Left ventricle myocardium inferior (tissue), 1 donor: ENCODE measurements at places on chromosomes 6 and 20. TPM values are rescaled to one million over a fixed set of nuclear protein-coding genes. Genes with fewer than 3 reads are reported as not detected.

SLC32A1 gene
- total RNA-seq = not detected

BTBD3 gene
- 28.3 TPM for total RNA-seq

THBD gene
- 13.8 TPM for total RNA-seq

WFDC5 gene
- total RNA-seq = not detected

MAP7 gene
- 3.1 TPM for total RNA-seq

DNAH8 gene
- total RNA-seq = 0.03 TPM

PGC gene
- not detected for total RNA-seq

BPIFA1 gene
- not detected for total RNA-seq

PEX7 gene
- 14.8 TPM for total RNA-seq

SLC22A7 gene
- total RNA-seq = not detected

ZSCAN23 gene
- total RNA-seq = 1.5 TPM

GRCh38 chr6:116397914-116398313 lies 27.2 kb downstream of the DSE start:
- DNase-seq = no peak

GRCh38 chr20:57880571-57880892 lies 170.7 kb upstream of the PMEPA1 start:
- no peak for DNase-seq

DNA sequence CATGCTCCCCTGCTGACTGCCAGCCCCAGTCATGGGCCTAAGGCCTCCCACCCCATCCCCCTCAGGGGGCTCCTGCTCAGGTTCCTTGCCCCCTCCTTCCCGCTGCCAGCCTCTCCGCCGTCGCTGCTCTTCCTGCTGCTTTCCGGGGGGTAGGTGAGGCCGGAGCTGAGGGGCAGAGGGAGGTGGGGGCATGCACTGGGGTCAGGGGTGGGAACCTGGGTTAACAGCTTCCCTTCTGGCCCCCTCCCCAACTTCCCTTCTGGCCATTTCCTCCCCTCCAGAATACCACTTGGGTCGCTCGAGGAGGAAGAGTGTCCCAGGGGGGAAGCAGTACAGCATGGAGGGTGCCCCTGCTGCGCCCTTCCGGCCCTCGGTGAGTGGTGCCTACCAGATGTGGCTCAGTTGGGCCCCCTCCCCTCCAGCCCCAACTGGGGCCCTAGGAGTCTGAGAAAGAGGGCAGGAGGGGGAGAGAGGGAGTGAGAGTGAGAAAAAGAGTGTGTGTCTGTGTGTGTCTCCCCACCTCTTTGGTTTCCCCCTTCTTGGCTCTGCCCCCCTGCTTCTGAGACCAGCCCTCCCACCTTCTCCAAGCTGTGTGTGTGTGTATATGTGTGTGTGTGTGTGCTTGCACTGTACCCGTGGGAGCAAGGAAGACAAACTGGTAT lies 12.1 kb downstream of the SYNGAP1 start:
- DNase-seq = no peak

DNA sequence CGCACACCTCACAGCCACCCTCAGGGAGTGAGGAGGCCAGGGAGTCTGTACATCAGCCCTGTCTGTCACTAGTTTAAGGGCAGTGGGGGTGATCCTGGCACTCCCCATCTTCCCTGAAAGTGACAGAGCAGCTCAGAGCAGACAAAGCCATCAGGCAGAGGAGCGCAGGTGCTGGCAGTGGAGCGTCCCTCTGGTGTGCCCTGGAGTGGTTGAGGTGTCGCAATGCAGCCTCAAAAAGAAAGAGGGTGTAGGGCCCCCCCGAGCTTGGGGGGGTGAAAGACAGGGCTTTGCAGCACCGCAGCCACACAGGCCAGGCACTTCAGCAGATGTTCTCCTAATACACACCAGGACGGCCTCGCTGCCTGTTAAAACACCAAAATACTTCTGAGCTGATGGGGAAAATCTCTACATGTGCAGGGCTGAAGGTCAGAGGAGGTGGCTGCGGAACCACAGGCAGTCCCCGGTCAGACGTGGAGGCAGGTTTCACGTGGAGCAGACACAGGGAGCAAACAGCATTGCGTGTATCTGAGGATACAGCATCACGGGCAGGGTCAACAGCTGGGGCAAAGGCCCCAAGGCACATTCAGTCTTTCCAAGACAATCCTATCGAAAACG lies 69.5 kb downstream of the PREX1 start:
- DNase-seq = no peak

GRCh38 chr6:43885399-43886066 lies 115.5 kb downstream of the VEGFA start:
- DNase-seq = no peak

DNA sequence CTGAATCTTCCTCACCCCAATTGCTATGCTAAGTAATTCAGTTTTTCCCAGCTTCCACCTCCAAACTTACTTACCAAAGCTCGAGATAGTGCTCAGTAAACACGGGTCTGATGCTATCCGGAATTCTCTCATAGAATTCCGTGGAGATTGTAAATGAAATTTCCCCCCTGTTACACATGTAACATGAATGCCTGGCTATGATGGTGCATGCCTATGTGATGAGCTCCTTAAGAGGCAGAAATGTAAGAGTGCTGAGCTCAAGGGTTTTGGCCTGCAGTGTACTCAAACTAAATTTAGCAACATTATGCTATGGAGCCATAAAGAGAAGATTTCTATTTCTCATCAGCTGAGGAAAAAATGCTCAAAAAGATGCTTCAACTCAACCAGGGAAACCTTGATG lies 133.4 kb upstream of the FUT9 start:
- DNase-seq = no peak

DNA sequence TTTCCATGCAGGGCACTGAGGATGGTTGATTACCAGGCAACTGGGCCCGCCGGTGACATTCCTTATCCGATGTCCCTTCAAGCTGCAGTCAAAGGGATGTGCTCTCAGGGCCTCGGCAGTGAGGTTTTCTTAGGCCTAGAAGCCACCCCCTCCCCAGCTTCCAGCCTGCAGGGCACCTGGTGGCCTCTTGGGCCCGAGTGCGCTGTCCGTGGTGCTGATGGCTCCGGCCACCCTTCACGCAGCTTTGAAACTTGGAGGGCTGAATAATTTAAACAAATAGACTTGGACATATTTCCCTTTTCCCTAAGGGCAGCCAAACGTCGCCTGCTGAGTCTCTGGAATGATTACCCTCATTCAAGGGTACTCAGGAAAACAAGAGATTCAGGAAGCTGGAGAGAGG lies 8.9 kb upstream of the MLN start:
- peak; percentile 33 for DNase-seq

DNA sequence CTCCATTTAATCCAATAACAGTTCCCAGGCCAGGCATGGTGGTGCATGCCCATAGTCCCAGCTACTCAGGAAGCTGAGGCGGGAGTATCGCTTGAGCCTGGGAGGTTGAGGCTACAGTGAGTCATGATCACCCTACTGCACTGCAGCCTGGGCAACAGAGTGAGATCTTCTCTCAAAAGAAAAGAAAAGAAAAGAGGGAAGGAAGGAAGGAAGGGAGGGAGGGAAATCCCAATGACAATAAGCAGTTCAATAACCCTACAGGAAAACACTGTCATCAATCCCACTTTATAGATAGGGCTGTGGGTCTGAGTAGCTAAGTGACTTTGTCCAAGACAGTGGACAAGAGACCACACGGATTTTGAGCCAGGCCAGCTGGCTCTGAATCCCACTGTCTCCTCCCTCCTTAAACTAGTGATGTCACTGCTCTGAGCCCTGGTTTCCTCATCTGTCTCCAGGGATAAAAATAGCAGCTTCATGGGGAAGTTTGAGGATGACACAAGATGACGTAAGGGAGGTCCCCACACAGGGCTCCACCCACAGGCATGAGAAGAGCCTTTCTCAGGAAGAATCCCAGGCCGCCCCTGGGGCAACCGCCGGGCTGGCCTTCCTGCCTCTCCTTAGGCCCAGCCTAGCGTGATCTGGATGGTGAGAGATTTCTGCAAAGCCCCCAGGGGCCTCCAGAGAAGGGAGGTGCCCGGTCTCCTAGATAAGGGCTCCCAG lies 7.2 kb upstream of the TRIB3 start:
- no peak for DNase-seq

- DNase-seq = no peak
Observed at GRCh38 chr6:41638002-41638934, at the start of gene MDFI. MDFI (plus strand) TSS chr6:41638468; CDS start chr6:41638750, 282 bp downstream.

- no peak for DNase-seq
Observed at GRCh38 chr20:2752567-2753460, 47.6 kb downstream of the CPXM1 start.

DNA sequence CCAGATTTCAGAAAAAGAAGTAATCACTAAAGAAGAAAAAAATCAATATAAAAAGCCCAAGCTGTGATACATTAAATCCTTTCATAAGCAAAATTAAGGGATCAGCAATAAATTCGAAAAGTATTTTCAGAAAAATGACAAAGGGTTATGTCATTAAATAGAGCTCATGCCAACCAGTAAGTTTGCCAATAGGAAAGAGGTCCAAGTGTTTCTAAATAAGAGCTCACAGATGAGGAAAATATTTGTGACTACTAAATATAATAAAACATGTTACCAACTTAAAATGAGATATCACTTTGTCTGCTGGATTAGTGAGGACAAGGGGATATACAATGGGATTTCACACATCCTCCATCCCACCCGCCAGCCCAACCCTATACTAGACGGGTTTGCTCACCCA lies 140.3 kb upstream of the EYA4 start:
- no peak for DNase-seq

DNA sequence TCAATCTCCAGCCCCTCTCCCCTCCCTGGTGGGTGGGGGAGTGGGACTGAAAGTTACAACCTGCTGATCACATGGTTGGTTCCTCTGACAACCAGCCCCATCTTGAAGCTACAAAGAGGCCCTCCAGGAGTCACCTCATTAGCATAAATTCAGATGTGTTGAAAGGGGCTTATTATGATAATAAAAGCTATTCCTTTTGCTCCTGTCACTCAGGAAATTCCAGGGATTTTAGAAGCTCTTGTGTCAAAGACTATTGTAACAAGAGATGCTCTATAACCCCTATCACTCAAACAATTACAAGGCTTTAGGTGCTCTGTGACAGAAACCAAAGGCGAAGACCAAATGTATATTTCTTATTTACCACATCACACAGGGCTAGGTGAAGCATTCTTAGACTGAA lies 30.1 kb upstream of the MBOAT1 start:
- DNase-seq = no peak

GRCh38 chr6:83294676-83295075 lies 101.5 kb downstream of the RWDD2A start:
- no peak for DNase-seq

- no peak for DNase-seq
Observed at GRCh38 chr20:16929756-16930155, 181.6 kb downstream of the OTOR start.

DNA sequence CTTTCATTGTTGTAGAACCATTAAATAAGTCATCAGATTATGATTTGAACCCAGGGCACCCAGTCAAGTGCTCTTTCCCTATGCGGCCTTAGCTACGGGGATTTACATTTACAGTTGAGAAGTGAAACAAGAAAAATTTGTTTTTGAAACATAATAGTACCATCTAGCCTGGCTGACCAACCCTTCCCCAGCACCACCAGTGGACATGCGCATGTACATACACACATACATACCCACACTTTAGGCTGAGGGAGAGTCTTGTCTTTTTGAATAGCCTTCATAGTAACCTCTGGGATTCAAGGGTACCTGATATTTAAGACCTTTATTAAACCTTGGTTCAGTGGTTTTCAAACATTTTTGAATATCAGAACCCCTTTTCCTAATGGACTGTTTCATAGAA lies 33.8 kb downstream of the SCAND1 start:
- DNase-seq = no peak

- DNase-seq = no peak
Observed at GRCh38 chr20:54385746-54386145, 89.6 kb upstream of the DOK5 start.

GRCh38 chr6:24980507-24981385 lies 45.0 kb upstream of the RIPOR2 start:
- no peak for DNase-seq

- no peak for DNase-seq
Observed at GRCh38 chr20:24045621-24046318, 57.2 kb upstream of the GGTLC1 start.

- no peak for DNase-seq
Observed at GRCh38 chr20:17885544-17885943, 83.0 kb downstream of the SNX5 start.

DNA sequence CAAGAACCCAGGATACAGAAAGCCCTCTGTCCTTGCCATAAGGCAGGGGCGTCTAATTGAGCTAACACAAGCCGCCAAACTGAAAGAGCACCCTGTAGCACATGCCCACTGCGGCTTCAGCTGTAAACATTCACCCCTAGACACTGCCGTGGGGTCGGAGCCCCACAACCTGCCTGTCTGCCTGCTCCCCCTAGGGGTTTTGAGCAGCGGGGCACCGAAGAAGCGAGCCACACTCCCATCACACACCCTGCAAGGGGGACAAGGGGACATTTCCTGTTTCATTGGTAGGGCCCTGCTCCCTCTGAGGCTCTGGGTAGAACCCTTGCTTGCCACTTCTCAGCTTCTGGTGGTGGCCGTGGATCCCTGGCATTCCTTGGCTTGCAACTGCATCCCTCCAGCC lies 45.2 kb upstream of the BCLAF1 start:
- no peak for DNase-seq

DNA sequence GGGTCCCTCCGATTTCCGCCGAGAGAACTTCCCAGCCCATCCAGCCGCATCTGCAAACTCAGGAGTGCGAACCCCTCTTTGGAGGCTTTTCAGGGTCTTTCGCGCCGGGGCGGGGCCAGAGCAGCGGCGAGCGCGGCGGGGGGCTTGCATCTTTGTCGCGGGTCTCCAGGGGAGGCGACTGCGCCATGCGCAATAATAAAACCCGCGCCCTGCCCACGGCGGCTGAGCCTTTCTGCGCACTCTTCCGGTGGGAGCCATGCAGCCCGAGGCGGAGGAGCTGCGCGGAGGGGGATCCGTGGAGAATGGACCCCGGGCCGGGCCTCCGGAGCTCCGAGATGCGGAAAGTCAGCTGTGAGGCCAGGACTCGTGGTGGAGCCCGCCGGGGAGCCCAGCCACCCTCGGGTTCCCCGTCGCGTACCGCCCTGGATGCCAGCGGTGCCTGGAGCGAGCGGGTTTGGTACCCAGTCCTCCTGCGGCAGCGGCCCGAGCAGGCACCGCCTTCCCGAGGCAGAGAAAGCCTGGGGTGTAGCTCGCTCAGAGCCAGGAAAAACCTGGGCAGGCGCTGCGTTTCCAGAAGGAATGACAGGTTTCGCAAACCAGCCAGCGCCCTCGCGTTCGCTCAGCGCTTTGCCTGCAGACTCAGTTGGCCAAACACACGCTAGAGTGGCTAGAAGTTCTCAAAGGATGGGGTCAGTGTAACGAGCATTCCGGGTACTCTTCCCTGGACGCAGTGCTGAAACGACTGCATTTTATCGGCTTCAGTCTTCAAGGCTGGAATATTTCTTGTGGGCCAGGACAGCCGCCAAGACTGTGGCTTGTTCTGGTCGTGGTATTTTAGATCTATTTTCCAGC lies 1.2 kb downstream of the AKAP12 start:
- DNase-seq = peak; percentile 38

GRCh38 chr20:834151-834746 lies 734 bp downstream of the FAM110A start:
- no peak for DNase-seq

DNA sequence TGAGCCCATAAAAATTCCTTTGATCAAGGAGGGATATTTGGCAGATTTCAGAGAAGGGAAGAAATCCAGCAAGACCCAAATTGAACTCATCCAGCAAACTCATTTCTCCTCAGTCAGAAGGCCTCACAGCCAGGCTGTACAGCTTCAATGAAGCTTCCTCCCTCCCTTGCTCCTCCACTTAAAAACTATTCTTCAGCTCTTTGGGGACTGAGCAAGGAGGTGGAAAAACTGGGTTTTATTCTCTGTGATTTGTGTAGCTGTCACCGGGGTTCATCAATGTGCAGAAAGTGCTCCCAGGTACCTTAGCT lies 158.7 kb upstream of the ZNF184 start:
- DNase-seq = no peak

- no peak for DNase-seq
Observed at GRCh38 chr6:110897433-110897832, 22.8 kb downstream of the AMD1 start.

GRCh38 chr20:62179162-62179504 lies 3.7 kb upstream of the MTG2 start:
- no peak for DNase-seq
